Activated T-cell treated with anti-CD3 and anti-CD28 coated beads, Interleukin-2, amount 50 U/mL, for 72 hours (primary cell): ENCODE measurements at places on chromosomes 4 and X.

DNA sequence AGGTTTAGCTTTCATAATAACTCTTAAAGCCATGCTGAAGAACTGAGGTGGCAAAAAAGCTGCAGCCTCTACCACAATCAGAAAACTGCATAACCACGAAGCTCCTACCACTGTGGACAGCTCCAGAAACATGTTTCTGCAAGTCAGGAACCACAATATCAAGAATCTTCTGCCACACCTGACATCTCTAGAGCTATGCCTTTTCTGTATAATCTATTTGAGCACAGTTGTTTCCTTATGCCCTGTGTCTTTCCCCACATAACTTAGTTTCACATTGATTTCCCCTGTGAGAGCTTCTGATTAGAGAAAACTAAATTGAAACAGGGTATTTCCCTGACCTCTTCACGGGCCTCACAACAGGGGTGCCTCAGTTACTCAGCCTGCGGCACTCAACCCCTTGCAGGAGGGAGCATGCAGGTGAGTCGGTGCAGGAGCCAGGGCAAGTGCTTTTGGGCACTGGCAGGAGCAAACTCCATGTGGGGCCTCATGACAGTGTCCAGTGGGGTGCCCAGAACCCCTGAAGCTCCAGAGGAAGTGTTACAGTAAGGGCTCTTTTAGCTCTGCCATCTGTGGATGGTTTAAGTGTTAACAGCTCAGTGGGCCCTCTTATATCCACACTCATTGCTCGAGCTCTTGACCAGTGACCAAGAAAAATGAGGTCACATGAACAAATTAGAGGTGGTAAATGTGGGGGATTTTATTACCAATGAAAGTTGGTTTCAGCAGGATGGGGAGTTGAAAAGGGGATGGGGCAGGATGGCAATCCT lies 132.8 kb upstream of the BMP3 start:
- H3K27me3 ChIP-seq = no peaks in the 10 kb centered on the region
- H3K36me3 ChIP-seq = no peaks in the 10 kb centered on the region
- H3K4me1 ChIP-seq = peaks cover 4% of the 10 kb centered on the region
- H3K27ac ChIP-seq = no peak overlapping the region

- no peak overlapping the region for H3K27ac ChIP-seq
- H3K27me3 ChIP-seq = no peaks in the 10 kb centered on the region
- H3K4me3 ChIP-seq = no peak overlapping the region
- H3K36me3 ChIP-seq = no peaks in the 10 kb centered on the region
Observed at GRCh38 chr4:152265149-152265621, 270.7 kb downstream of the FBXW7 start.

DNA sequence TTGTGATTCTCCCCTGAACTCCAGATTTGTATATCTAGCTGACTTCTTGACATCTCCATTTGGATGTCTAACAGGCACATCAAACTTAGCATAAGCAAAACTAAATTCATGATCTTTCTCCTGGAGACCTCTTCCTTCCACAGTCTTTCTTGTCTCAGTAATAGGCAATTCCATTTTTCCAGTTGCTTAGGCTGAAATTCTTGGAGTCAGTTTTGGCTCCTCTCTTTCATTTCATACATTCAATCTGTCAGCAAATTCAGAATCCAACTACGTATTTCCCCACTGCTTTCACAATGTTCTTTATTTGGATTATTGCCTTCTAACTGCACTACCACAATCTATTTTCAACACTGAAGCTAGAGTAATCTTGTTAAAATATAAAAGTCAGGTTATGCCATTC lies 219.9 kb upstream of the GLRA2 start:
- peaks cover 7% of the 10 kb centered on the region for H3K27me3 ChIP-seq
- H3K4me1 ChIP-seq = no peaks in the 10 kb centered on the region
- H3K27ac ChIP-seq = no peak overlapping the region
- no peak overlapping the region for H3K4me3 ChIP-seq
- DNase-seq = no peak
- H3K36me3 ChIP-seq = no peaks in the 10 kb centered on the region

GRCh38 chr4:72886602-72887001 lies 182.9 kb downstream of the COX18 start:
- H3K27me3 ChIP-seq = no peaks in the 10 kb centered on the region
- DNase-seq = no peak
- no peak overlapping the region for H3K4me3 ChIP-seq
- no peak overlapping the region for H3K27ac ChIP-seq

- no peaks in the 10 kb centered on the region for H3K27me3 ChIP-seq
- no peaks in the 10 kb centered on the region for H3K36me3 ChIP-seq
- no peak for DNase-seq
- H3K4me1 ChIP-seq = no peaks in the 10 kb centered on the region
- H3K4me3 ChIP-seq = no peak overlapping the region
Observed at GRCh38 chr4:4990329-4990728, 28.9 kb downstream of the CYTL1 start.

DNA sequence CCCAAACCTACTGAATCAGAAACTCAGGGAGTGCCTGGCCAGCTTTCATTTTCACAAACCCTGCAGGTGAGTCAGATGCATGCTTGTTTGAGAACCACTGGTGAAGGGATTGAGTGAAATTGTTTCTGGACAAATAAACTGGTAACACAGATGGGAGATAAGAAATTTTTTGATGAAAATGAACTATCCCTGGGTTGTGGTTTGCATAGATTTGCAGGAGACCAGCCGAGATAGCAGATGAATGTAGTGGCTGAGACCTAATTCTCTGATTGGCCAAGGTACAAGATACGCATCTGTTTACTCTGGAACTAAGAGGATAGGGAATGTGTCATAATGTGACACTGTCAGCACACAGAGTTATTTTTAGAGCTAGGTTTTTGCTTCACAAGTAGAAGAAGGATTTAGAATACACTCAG lies 117.8 kb upstream of the NOCT start:
- H3K4me1 ChIP-seq = peaks cover 8% of the 10 kb centered on the region
- no peaks in the 10 kb centered on the region for H3K27me3 ChIP-seq
- H3K27ac ChIP-seq = no peak overlapping the region
- no peaks in the 10 kb centered on the region for H3K36me3 ChIP-seq
- H3K4me3 ChIP-seq = no peak overlapping the region
- no peak for DNase-seq

GRCh38 chrX:69289046-69289792 lies 124.0 kb upstream of the PJA1 start:
- H3K4me1 ChIP-seq = no peaks in the 10 kb centered on the region
- no peak for DNase-seq
- H3K27me3 ChIP-seq = peaks cover 40% of the 10 kb centered on the region
- H3K27ac ChIP-seq = no peak overlapping the region
- H3K4me3 ChIP-seq = no peak overlapping the region

- DNase-seq = no peak
- no peaks in the 10 kb centered on the region for H3K36me3 ChIP-seq
- H3K27me3 ChIP-seq = no peaks in the 10 kb centered on the region
- no peak overlapping the region for H3K27ac ChIP-seq
Observed at GRCh38 chr4:144868309-144868708, 222.4 kb downstream of the HHIP start.

DNA sequence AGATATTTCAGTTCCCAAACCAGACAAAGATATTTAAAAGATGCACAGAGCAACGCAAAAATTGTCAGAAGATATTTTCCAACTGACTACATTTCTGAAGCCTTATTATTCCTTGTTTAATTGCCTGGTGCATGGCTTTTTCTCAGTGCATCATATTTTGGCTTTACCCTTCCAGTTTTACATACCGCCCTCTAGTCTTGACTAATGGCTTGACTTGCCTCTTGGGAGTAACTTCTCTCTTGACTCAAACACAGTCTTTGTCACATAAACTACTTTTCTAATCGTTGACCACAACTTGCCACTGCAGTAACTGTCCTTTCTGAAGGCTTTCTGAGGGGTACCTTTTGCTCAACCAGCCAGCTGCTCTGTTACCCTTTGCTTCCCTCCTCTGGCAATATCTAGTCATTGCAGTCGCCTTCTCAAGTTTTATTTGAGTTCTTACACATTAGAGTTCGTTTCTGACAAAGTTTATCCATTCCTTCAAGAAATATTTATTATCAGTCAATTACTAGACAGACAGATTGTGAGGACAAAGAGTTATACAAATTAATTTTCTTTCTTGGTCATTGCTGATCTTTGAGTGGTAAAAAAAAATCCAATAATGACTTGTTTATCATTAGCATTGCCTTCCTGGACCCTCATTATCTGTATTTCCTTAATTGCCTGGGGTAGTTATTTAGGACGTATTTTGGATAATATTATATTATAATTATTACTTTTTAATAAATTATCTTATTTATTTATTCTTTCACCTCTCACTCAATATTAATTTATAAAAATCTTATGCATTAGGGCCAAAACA lies 506.9 kb upstream of the PCDH10 start:
- H3K4me3 ChIP-seq = no peak overlapping the region
- DNase-seq = no peak
- peaks cover 3% of the 10 kb centered on the region for H3K36me3 ChIP-seq
- no peaks in the 10 kb centered on the region for H3K27me3 ChIP-seq

DNA sequence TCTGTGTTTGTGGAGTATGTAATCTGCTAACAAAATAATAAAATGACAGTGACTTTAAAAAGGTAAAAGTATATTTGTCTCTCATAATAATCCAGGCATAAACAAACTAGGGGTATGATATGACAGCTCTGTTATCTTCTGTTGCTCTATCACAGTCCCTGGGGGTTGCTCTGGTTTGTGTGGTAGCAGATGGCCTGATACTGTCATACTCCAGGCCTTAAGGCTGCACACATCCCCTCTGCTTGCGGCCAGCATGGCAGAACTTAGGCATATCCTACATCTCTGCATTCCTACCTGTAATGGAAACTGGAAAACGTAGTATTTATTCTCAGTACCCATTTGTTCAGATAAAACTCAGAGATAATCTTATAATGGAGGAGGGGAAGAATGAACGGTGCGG lies 117.9 kb upstream of the HAND2 start:
- H3K36me3 ChIP-seq = no peaks in the 10 kb centered on the region
- no peak overlapping the region for H3K4me3 ChIP-seq
- no peak overlapping the region for H3K27ac ChIP-seq
- DNase-seq = no peak

- no peaks in the 10 kb centered on the region for H3K36me3 ChIP-seq
- no peak overlapping the region for H3K4me3 ChIP-seq
- no peak overlapping the region for H3K27ac ChIP-seq
- H3K4me1 ChIP-seq = no peaks in the 10 kb centered on the region
- H3K27me3 ChIP-seq = no peaks in the 10 kb centered on the region
Observed at GRCh38 chr4:5575941-5576340, 132.4 kb downstream of the EVC2 start.

GRCh38 chr4:31735004-31735403 lies 1014.8 kb downstream of the PCDH7 start:
- H3K36me3 ChIP-seq = no peaks in the 10 kb centered on the region
- no peaks in the 10 kb centered on the region for H3K27me3 ChIP-seq
- no peak for DNase-seq
- no peaks in the 10 kb centered on the region for H3K4me1 ChIP-seq
- no peak overlapping the region for H3K27ac ChIP-seq

DNA sequence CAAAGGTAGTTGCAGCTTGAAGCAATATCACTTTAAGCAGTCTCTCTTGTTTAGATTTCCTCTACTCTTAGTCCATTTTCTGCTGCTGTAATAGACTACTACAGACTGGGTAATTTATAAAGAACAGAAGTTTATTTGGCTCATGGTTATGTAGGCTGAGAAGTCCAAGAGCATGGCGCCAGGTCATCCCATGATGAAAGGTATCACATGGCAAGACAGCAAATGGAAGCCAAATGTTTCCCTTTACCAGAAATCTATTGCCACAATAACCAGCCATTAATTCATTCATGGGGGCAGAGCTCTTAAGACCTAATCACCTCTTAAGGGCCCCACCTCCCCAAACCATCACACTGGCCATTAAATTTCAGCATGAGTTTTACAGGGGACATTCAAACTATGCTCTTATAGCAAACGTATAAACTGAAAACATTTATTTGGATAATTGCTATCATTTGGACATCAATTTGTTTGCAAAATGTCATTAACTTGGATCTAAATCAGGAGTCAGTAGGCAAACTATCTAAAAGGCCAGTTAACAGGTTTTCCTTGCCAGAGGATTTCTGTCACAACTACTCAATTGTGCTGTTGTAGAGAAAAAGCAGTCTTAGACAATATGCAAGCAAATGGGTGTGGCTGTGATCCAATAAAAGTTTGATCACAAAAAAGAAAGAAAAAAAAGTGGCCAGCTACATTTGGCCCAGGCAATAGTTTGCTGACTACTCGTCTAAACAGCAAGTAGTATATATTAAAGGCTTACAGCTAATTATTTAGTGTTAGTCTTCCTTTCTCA lies 75.7 kb upstream of the GUCY1A1 start:
- peaks cover 7% of the 10 kb centered on the region for H3K27me3 ChIP-seq
- no peak for DNase-seq
- no peaks in the 10 kb centered on the region for H3K36me3 ChIP-seq

- peaks cover 2% of the 10 kb centered on the region for H3K36me3 ChIP-seq
- no peak for DNase-seq
- H3K27ac ChIP-seq = peak overlapping the region; percentile 38
- no peak overlapping the region for H3K4me3 ChIP-seq
- no peaks in the 10 kb centered on the region for H3K27me3 ChIP-seq
Observed at GRCh38 chr4:2638730-2639129, 102.3 kb downstream of the FAM193A start.

DNA sequence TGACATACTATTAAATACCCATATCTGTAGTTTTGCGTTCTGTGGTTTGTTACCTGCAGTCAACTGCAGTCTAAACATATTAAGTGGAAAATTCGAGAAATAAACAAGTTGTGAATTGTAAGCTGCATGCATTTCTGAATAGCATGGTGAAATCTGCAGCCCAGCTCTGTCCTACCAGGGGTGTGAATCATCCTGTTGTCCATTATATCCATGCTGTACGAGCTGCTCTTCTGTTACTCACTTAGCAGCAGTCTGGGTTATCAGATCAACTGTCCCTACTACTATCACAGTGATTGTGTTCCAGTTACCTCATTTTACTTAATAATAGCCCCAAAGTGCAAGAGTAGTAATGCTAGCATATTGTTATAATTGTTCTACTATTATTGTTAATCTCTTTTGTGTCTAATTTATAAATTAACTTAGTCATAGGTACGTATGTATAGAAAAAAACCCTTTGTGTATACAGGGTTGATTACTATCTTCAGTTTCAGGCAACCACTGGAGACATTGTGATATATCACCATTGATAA lies 173.7 kb upstream of the FAT4 start:
- no peak overlapping the region for H3K27ac ChIP-seq
- no peaks in the 10 kb centered on the region for H3K4me1 ChIP-seq
- no peak for DNase-seq

GRCh38 chr4:57320217-57320616 lies 210.0 kb upstream of the IGFBP7 start:
- H3K27me3 ChIP-seq = no peaks in the 10 kb centered on the region
- H3K4me3 ChIP-seq = no peak overlapping the region
- H3K4me1 ChIP-seq = no peaks in the 10 kb centered on the region
- no peaks in the 10 kb centered on the region for H3K36me3 ChIP-seq

DNA sequence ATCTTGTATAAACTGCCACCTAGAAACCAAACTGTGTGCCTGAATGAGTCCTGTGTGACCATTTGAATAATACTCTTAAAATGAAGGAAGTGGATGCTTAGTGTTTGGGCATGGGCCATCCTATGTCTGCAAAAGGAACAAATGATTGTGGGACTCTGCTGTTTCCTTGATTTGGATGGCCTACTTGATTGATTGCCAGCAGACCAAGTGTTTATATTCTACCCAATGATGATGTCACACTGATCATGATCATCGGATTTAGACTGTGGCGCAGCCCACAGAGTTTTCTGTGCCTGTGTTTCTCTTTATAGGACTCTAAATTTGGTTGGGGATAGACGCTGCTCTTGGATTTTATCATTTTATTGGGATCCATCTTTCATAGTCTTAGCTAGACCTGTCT lies 4.4 kb downstream of the SEPTIN11 start:
- peaks cover 8% of the 10 kb centered on the region for H3K4me1 ChIP-seq
- no peak overlapping the region for H3K4me3 ChIP-seq
- no peak overlapping the region for H3K27ac ChIP-seq
- peaks cover 72% of the 10 kb centered on the region for H3K27me3 ChIP-seq
- H3K36me3 ChIP-seq = no peaks in the 10 kb centered on the region
- no peak for DNase-seq
